LHCN-M2 (cell line): ENCODE measurements at places on chromosomes 6 and 20. TPM values are rescaled to one million over a fixed set of nuclear protein-coding genes. Genes with fewer than 3 reads are reported as not detected.

GRCh38 chr6:37689381-37689780 is 8.3 kb downstream of the MDGA1 start:
- no peak for DNase-seq

- no peak for DNase-seq
These were observed 24.4 kb upstream of the ARID1B start for GRCh38 chr6:156752666-156753301.

LY6G6C gene
- total RNA-seq: 0.51 TPM in 1 of 2 replicates, not detected in the other

- no peak for DNase-seq
These were observed 112.6 kb upstream of the TRAF3IP2 start for GRCh38 chr6:111718326-111718725.

MYB gene
- 1.6 and 2.0 TPM in 2 replicates for total RNA-seq

- no peak for DNase-seq
These were observed 25.4 kb upstream of the MRPS10 start for GRCh38 chr6:42243046-42243445.
